ENCODE measurements at places on chromosomes 13 and 19.

DNA sequence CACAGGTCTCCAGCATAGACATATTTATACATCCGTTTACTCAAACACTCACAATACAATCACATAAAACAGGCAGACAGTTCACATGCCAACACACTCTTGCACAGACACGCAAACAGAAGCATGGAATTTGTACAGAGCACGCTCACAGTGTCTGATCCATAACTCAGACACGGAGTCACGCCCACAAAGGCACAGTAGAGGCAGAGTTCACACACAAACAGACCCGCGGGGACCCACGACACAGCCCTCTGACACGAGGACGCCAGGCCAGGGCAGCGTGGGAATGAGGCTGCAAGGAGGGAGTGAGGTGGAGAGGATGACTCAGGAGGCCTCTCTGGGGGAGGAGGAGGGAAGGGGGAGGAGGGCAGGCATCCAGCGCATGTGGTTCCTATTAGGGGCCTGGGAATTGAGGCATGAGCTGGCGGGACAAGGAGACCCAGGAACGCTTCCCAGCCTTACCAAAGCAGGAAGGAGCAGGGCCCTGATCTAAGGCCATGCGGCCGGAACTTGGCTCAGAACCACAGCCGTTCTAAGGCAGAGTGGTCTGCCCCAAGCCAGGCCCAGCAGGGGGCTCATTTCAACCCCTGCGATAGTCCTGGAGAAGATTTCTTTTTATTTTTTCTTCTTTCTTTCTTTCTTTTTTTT lies 9.1 kb upstream of the OLFM2 start:
- no peaks in the 10 kb centered on the region for H3K36me3 ChIP-seq
- DNase-seq: peak; percentile 93
- H3K27me3 ChIP-seq: no peaks in the 10 kb centered on the region
- H3K4me1 ChIP-seq: peaks cover 9% of the 10 kb centered on the region
- peak overlapping the region; percentile 72 for H3K27ac ChIP-seq

DNA sequence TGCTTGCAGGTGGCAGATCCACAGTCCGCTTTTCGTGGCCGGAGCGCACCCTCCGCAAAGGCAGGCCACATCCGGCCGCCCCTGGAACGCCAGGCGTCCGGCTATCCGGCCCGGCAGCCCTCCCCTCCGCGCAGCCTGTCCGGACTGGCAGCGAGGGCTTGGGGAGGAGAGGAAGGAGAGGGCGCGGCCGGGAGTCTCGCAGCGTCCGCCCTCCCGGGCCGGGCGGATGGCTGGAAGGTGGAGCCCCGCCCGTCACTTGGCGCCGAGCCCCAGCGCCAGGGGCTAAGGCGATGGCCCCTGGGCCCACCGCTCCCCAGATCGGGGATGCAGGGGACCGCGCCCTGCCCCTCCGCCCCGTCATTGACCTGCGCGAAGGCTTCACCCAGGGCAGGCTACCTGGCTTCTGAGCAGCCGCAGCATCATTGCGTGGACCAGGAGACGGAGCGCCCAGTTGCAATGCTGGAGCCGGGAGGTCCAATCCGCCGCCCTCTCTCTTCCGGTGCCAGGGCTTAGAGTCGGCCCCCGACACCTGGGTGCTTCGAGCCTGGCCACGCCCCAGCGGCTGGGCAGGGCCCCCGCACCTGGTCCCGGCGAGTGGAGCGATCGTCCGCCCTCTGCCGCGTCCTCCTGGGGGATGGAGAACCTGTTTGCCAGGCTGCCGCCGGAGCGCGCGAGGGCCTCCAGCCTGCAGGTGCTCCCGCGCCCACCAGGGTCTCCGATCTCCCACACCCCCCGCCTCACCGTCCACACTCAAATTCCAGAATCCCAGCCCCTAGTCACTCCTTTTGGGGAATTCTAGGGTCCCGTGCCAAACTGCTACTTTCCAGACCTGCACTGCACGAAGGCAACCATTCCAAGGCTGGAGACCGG lies at the start of gene FUT1:
TSS of gene FUT1 (minus strand) at position 146 of the 870 bp plus-strand sequence. CDS start 1,360 bp downstream, outside the sequence.
- peaks cover 11% of the 10 kb centered on the region for H3K36me3 ChIP-seq
- no peak within 1 kb of the TSS for H3K27ac ChIP-seq
- no peaks in the 10 kb centered on the region for H3K27me3 ChIP-seq
- peak; percentile 37 for DNase-seq
- peak within 1 kb of the TSS; percentile 47 for H3K4me3 ChIP-seq
- peaks cover 9% of the 10 kb centered on the region for H3K4me1 ChIP-seq

DNA sequence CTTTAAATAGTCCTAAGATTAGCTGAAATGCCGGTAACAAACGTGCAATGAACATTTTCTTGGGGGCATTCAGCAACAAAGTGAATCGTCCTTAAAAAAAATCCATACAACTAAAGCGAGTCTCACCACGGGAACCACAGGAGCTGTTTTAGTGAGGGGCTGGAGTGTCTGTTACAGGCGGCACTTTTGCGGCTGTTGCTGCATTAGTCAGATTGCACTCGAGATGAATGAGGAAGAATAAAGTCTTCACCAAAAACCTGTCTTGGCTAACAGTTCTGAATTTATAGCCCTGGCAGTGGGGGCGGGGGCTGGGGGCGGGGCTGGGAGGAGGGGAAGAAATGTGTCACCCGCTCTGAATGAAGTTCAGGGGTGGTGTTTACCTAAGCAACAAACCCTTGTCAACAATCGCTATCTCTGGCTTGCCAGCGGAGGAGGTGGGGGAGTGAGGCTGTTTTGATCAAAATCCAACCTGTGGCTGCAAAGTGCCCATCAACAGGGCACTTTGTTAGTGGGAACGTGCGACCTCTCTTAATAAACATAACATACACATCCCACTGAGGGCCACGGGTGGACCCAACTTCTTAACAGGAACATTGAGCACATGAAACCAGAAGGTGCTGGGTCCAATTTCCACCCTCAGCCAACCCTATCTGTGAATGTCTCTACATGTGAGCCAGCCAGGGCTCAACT lies 44.5 kb downstream of the RFX2 start:
- no peaks in the 10 kb centered on the region for H3K36me3 ChIP-seq
- H3K27me3 ChIP-seq: no peaks in the 10 kb centered on the region
- peaks cover 50% of the 10 kb centered on the region for H3K4me1 ChIP-seq
- peak; percentile 73 for DNase-seq
- peak overlapping the region; percentile 5 for H3K4me3 ChIP-seq
- H3K27ac ChIP-seq: peak overlapping the region; percentile 90

GRCh38 chr13:66693656-66694055 lies 536.5 kb downstream of the PCDH9 start:
- no peak for DNase-seq
- no peak overlapping the region for H3K27ac ChIP-seq
- H3K36me3 ChIP-seq: no peaks in the 10 kb centered on the region

DNA sequence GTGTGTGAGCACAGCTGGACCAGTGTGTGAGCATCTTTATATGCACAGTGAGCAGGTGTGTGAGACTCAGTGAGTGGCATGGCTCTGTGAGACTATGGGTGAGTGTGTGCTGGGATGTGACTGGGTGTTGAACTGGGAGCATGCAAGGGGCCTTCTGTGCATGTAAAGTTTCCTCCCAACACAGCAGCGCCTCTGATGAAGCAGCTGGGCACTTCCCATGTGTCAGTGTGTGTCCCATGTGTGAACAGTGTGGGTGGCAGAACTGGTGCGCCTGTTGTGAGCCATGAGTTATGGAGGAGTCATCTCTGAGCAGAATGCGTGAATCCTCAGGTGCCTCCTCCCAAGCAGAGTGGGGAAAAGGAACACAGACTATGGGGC lies 24.1 kb downstream of the LGALS16 start:
- DNase-seq: no peak
- H3K27me3 ChIP-seq: no peaks in the 10 kb centered on the region
- H3K4me1 ChIP-seq: no peaks in the 10 kb centered on the region
- H3K27ac ChIP-seq: no peak overlapping the region
- H3K36me3 ChIP-seq: no peaks in the 10 kb centered on the region

- H3K4me1 ChIP-seq: no peaks in the 10 kb centered on the region
- no peak overlapping the region for H3K4me3 ChIP-seq
- no peak for DNase-seq
- peaks cover 3% of the 10 kb centered on the region for H3K27me3 ChIP-seq
Measured at GRCh38 chr19:3024870-3025548, 4.1 kb downstream of the TLE2 start.

DNA sequence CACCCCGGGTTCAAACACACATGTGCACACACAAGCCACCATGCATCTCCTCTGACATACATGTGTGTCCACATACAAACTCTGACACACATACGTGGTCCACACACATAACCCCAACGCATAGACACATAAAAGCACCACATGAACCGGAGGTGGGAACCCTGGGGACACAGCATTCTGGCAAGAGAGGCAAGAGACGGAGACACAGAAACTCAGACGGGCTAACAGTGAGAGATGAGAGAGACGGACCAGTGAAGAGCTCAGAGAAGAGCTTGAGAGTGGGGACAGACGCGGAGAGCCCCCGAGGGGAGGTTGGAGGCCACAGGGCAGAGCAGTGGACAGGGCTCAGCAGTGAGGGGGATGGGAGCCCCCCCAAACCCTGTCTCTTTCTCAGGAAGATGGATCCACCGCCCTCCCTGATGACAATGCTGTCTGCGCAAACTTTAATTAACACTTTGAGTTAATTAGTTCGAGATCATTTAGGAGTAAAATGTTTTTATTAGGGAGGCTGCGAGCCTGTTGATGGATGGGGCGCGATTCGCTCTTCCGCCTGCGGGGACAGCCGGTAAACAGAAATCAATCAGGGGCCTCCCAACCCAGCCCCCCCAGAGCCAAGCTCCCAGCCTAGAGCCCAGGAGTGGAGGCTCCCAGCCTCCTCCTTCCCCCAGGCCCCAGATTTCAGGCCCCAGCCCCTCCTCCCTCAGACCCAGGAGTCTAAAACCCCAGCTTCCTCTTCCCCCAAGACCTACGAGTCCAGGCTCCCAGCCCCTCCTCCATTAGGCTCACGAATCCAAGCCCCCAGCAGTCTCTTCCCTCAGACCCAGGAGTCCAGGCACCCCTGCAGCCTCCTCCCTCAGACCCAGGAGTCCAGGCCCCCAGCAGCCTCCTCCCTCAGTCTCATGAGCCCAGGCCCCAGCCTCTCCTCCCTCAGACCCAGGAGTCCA lies 9.5 kb upstream of the ERFL start:
- no peak overlapping the region for H3K4me3 ChIP-seq
- no peaks in the 10 kb centered on the region for H3K36me3 ChIP-seq
- no peak overlapping the region for H3K27ac ChIP-seq

DNA sequence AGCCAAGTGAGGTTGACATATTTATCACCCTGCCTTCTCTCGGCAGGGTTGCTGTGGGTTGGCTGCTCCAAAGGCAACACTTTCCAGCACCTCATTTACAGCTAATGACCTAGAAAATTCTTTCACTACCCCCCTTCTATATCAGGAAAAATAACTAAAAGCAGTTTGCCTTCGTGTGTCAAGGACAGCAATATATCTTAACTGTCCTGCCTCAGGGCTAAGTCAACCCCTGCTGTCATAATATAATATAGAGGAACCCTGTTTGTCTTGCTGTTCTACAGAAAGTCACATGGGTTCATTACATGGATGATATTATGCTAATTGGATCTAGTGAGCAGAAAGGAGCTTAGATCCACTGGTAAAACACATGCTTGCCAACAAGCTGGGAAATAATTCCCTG lies 28.1 kb upstream of the USP12 start:
- H3K27me3 ChIP-seq: no peaks in the 10 kb centered on the region
- H3K4me1 ChIP-seq: no peaks in the 10 kb centered on the region
- H3K4me3 ChIP-seq: no peak overlapping the region
- no peaks in the 10 kb centered on the region for H3K36me3 ChIP-seq

DNA sequence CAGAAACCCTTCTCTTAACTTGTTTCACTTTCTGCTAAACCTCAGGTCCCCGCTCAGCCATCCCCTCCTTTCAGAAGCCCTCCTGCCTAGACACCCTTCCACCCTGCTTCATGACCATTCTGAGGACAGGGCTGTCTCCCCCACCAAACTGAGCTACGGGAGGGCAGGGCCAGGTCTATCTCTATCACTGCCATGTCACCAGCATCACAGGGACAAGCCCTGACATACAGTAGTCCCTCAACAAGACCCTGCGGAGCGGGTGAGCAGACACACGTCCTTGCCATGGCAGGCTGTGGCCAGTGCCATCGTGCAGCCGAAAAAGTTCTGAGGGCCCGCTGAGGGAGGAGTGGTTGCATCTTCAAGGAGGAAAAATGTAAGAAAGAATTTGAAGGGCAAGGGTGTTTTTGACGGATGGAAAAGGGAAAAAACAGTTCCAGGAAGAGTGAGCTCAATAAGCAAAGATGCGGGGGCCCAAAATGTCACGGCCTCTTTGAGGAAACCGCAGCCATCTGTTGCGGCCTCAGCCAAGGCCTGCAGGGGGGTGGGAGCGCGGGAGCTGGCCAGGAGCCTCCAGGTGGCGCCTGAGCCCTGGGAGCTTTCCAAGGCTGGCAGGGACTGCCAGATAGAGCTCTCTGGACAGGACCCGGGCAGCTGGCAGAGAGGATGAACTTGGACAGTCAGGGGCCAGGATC lies 8.1 kb downstream of the PTGIR start:
- no peaks in the 10 kb centered on the region for H3K27me3 ChIP-seq
- H3K27ac ChIP-seq: peak overlapping the region; percentile 48
- DNase-seq: no peak
- H3K4me3 ChIP-seq: no peak overlapping the region
- no peaks in the 10 kb centered on the region for H3K36me3 ChIP-seq

DNA sequence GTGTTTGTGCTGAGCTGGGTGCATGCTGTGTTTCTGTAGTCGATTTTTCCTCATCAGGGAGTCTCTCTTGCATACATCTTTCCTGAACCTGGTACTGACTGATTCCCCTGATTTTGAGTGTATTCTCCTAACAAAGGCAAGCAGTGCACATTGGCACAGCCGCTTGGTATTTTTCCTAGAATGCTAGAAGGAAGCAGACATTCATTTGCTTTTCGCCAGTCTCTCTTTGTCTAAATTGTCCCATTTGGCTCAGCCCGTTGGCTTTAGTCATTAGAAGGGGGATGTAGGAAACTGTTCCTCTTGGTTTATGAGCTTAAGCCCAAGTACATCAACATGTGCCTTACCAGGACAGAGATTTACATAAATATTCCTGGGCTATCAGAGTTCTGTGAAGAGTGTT lies 266.1 kb upstream of the TMTC4 start:
- H3K4me3 ChIP-seq: no peak overlapping the region
- H3K27me3 ChIP-seq: no peaks in the 10 kb centered on the region
- no peaks in the 10 kb centered on the region for H3K36me3 ChIP-seq
- DNase-seq: no peak

GRCh38 chr13:89432997-89433396 lies 1761.8 kb downstream of the SLITRK5 start:
- no peak overlapping the region for H3K4me3 ChIP-seq
- DNase-seq: no peak
- no peaks in the 10 kb centered on the region for H3K27me3 ChIP-seq
- no peaks in the 10 kb centered on the region for H3K36me3 ChIP-seq
- no peak overlapping the region for H3K27ac ChIP-seq

- DNase-seq: no peak
- no peaks in the 10 kb centered on the region for H3K36me3 ChIP-seq
- no peaks in the 10 kb centered on the region for H3K27me3 ChIP-seq
- no peak overlapping the region for H3K4me3 ChIP-seq
- H3K27ac ChIP-seq: no peak overlapping the region
Measured at GRCh38 chr19:33724721-33725060, 72.0 kb upstream of the KCTD15 start.

Data from tibial artery (tissue), 4 donors.